Cardiac septum (tissue), 1 donor: ENCODE measurements at places on chromosomes 2 and 18.

- no peak for DNase-seq
Measured at GRCh38 chr2:32278478-32278853, 762 bp downstream of the YIPF4 start.

GRCh38 chr2:112187805-112188596 is 49.8 kb downstream of the FBLN7 start:
- no peak for DNase-seq

DNA sequence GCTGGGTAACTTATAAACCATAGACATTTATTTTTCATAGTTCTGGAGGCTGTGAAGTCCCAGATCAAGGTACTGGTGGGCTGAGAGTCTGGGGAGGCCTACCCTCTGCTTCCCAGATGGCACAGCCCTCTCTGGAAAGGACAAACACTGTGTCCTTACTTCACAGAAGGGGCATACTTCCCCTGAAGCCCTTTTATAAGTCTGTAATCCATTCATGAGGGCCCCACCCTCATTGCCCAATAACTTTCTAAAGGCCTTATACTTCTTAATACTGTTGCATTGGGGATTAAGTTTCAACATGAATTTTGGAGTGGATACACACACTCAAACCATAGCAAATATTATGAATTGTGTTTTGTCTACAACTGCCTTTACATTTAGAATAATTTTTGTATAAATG is 36.0 kb downstream of the ATIC start:
- no peak for DNase-seq

DNA sequence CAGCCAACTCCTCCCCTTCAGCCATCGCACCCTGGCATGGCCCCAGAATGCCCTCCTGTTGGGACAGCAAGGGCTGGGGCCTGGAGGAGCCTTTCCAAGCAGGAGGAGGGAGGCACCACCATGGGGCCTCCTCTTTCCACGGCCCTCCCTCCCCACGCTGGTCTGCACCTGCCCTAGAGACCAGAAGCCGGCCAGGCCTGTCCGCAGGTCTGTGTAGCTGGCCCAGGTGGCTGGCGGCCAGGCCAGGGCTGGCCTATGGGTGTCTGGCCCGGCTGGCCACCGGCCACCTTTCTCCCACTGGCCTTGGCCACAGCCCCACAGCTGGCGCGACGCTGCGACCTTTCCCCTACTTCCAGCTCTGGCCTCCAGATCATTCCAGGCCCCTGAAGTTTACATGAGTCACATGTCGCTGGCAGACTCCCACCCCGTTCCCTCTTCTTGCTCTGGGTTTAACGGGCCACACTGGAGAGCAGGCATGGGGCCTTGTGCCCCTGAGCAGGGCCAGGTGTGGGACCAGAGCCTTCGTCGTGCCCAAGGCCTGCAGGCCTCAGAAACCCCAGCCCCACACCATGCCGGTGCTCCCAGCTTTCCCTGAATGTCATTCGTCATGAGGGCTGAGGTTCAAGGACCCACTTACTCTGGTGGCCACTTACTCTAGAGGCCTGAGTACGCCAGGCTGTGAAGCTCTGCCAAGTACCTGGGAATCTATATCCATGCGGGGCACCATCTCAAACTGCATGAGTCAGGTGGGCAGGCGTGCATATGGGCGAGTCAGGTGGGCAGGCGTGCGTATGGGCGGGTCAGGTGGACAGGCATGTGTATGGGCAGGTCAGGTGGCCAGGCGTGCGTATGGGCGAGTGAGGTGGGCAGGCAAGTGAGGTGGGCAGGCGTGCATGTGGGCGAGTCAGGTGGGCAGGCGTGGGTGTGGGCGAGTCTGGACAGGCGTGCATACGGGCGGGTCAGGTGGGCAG is 33.3 kb upstream of the KLF11 start:
- peak; percentile 81 for DNase-seq

- DNase-seq, result no peak
Measured at GRCh38 chr18:2538844-2539243, 32.5 kb downstream of the METTL4 start.

DNA sequence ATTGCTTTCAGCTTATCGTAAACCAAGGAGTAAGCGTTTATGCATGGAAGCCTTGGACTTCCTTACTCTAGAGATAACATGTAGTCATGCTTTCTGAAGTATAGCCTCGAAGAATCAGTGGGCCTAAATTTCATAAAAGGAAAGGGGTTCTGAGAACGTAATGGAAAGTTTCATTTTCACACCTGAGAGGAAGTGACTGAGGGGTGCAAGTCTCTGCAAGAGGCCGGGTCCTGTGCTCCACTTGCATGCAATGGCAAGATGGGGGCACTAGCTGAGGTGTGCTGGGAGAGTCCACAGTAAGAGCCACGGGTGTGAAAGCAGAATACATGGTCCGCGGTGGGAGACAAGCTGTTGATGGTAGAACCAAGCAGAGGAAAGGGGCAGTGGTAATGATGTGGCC is 36.5 kb upstream of the C1D start:
- DNase-seq, result no peak

- DNase-seq, result no peak
Measured at GRCh38 chr2:15212249-15212648, 348.9 kb downstream of the NBAS start.

DNA sequence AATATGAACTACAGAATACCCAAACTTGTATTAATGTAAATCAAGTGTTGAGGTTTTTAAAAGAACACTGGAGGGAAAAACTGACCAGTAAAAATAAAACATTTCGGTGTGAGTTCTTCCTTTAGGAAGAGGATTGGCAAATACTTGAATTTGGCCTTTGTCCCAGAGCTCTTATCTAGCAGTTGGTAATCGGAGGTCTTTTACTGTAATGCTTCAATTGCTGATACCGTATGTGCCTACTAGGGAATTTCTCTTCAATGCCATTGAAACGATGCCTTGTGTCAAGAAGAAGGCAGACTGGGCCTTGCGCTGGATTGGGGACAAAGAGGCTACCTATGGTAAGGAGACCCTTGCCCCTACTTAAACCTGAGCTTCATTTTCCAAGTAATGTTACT is 4.1 kb downstream of the RRM2 start:
- DNase-seq, result no peak
